HFF-Myc (cell line): ENCODE measurements at places on chromosomes 13 and 19.

DNA sequence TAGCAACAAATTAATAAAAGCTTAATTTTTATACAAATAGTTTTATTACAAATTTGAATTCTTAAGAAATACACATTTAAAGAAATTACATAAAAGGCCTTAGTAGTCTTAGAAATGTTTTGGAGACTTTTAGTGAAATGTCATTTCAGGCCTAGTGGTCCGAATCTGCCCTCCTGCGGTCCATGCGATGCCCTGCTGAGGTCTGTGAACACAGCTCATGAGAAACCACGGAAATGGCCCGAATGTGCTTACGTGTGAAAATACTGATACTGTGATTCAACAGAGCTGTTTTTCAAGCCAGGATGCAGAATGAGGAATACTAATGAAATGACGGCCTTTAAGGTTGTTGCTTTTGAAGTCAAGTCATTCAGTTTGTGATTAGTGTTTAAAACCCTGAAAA lies 157.9 kb downstream of the COL4A1 start:
- DNase-seq = no peak

DNA sequence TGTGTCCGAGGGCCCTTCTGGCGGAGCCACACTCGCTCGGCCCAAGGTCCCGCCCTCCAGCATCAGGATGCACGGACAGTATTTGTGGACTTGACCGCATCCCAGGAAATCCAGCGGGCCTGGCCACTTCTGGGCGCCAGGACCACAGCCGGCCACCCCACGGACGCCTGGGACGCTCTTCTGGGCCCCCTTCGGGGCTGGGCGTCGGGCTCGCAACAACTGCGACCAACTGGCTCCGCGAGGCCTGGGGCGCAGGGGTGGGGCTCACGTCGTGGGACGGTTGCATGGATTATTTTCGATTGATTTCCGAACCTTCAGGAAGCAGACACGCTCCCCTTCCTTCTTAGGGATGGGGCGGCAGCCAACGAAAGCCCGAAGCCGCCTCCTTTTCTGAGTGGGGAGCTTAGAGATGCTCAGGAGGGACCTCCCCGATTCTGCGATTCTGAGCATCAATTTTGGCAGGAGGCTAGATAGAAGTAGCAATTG lies 521 bp upstream of the NUP58 start:
- DNase-seq = no peak

- DNase-seq = no peak
Observed at GRCh38 chr19:42201489-42202289, 15.8 kb downstream of the DEDD2 start.

- DNase-seq = peak; percentile 54
Observed at GRCh38 chr19:35828692-35829301, 16.2 kb upstream of the PRODH2 start.

- DNase-seq = no peak
Observed at GRCh38 chr13:106530980-106531481, 4.4 kb downstream of the EFNB2 start.

DNA sequence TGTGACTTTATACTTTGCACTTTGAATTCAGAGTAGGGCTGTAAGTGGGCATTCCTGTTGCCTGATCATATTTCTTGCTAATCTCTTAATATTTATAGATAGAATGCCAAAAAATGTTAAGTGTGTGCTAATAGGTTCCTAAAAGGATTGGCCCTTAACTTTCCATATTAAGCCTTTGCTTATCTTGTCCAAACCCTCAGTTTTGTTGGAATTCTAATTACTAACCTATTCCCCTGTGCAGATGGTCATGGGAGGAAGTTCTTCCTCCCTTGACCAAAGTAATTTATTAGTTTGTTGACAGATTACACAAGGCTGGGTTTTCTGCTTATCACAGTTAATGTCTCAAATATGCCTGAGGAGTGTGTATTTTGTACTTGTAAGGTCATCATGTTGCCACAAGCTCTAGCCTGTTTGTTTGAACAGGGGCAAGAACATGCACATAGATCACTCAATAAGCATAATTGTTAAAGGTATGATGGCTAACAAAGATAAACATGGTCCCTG lies 541.1 kb upstream of the SPRY2 start:
- no peak for DNase-seq

DNA sequence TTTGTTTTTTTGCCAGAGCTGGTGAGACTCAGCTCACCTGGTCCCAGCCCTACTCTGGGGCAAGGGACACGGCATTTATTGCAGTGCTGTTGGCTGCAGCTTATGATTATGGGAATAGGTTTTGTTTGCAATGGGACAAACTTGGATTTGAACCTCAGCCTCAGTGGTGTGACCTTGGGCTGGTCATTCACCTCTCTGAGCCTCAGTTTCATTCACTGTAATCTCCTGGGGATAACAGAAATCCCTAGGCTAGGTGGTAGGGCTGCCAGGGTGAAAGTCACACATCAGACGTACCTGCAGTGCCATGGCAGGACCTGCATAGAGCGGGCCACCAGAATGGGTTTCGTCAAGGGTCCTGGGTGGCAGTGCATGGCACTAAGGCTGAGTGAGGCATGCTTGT lies 73.7 kb upstream of the MEDAG start:
- DNase-seq = no peak

DNA sequence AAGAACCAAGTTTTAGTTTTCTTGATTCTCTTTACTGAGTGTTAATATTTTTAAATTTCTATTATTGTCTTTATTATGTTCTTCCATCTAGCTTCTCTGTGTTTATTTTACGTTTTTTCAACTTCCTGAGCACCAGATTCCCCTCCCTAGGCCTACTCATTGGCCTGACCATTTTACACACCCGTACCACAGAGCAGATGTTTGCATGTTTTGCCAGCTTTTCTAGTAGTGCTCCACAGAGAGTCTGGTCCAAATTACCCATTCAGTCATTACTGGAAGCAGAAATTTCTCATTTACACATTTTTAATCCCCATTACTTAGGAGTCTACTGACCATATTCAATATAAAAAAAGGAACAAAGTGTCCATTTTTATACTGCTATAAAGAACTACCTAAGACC lies 66.9 kb downstream of the ING1 start:
- peak; percentile 24 for DNase-seq

GRCh38 chr13:87622971-87623370 lies 48.2 kb upstream of the SLITRK5 start:
- no peak for DNase-seq

DNA sequence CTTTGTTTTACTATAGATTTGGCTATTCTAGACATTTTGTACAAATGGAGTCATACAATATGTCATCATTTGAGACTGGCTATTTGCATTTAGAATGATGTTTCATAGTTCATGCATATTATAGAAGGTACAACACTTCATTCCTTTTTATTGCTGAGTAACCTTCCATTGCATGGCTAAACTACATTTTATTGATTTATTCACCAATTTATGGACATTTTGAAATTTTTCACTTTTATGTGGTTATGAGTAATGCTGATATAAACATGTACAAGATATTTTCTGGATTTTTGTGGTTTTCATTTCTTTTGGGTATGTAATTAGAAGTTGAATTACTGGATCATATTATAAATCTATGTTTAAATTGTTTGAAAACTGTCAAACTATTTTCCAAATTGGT lies 710.3 kb upstream of the SLITRK5 start:
- DNase-seq = no peak

DNA sequence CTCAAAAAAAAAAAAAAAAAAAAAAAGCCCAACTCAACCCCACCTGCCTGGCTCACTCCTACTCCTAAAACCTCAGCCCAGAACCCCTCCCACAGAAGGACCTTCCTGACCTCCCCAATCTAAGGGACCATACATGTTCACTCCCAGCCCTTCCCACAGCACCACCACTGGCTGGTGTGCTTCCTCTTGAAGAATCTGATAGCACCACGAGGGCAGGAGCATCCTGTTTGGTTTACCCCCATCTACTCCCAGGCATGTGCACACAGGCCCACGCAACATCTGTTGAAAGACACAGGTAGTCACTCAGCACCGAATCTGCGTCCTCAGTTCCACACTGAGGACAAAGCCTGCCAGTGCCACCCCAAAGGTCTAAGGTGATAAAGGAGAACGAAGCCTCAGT lies 8.2 kb downstream of the LATS2 start:
- DNase-seq = no peak

- DNase-seq = no peak
Observed at GRCh38 chr13:46983881-46984280, 87.0 kb upstream of the HTR2A start.

- no peak for DNase-seq
Observed at GRCh38 chr13:30019648-30020626, 169.5 kb upstream of the UBL3 start.

DNA sequence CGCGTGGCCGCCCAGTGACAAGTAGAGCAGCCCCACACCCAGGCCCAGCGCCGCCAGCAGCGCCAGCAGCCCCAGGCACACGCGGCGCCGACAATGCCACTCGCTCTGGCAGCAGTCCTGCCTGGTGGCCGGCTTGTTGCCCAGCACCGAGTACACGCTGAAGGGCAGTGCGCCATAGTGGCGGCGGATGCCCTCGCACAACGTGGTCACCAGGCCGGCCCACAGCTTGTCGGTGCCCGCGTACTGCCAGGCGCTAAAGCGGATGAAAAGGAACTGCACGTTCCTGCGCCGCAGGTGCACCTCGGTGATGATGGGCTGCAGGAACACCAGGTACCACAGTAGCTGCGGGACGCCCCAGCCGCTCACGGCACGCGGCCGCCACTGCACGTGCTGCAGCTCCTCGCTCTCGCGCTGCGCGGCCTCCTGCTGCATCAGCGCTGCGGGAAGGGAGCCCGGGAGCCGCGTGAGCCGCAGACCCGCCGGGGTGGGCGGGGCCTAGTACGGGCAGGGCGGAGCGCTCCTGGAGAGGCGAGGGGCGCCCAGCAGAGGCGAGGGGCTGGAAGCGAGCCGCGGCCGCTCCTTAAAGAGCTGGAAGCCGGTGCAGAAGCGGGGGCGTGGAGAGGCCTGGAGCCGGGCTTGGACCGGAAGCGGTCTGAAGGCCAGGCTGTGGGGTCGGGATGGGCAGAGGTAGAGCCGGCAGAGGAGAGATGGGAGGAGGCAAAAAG lies 7.3 kb downstream of the NKPD1 start:
- no peak for DNase-seq

GRCh38 chr13:21556051-21556450 lies 47.9 kb downstream of the MICU2 start:
- DNase-seq = no peak

DNA sequence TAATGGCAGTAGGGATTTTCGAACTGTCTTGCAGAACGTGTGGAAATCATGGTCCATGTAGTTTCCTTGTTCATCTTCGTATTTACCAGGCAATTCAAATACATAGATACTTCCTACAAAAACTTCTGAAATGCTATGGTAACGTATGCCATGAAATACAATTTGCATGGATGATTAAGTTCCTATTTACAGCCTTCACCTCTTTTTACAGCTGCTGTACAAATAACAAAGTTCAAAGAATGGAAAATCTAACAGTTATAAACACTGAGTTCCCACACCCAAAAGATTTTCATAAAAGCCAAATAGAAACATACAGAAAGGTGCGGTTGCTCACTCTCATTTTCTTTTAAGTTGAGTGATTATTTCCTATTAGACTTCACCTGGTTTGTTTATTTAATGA lies 115.8 kb upstream of the TNFSF11 start:
- no peak for DNase-seq

DNA sequence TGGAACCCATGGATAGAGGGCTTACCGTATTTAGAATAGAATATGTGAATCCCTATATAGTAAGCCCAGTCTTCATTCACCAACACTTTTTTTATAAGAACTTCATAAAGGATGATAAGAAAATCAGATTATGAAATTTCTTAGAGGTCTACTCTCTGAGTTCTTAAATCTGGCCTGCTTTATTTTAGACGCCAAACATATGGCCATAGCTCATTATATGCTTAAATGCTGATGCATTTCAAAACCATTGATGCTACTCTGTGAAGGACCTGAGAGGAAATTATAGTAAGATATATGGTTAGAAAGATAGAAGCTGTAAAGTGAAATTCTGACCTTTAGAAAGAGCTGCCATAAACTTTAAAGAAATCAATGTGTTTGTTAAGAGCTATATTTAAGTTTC lies 38.3 kb downstream of the GPC6 start:
- DNase-seq = no peak

- no peak for DNase-seq
Observed at GRCh38 chr13:97114651-97115050, 107.5 kb upstream of the MBNL2 start.

GRCh38 chr19:57002710-57003109 lies 117.1 kb upstream of the USP29 start:
- DNase-seq = no peak

GRCh38 chr13:102136735-102137296 lies 265.0 kb downstream of the FGF14 start:
- DNase-seq = no peak

- DNase-seq = no peak
Observed at GRCh38 chr13:48161530-48162179, 66.8 kb upstream of the MED4 start.

DNA sequence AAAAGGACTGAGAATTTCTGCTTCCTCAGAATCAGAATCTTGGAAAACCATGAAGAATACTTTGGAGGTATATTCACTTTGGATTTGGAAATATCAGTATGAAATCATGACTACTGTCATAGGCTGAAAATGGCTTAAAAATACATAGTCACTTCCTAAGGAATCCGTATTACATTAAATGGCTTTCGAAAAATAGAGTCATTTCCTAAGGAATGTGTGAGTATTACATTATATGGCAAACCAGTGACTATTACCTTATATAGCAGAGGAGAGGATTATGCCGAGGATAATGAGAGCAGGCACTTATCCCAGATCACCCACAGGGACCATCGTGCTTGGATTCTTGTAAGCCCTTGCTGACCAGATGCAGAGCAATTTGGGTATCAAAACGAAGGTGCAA lies 1471.8 kb downstream of the EFNB2 start:
- no peak for DNase-seq

DNA sequence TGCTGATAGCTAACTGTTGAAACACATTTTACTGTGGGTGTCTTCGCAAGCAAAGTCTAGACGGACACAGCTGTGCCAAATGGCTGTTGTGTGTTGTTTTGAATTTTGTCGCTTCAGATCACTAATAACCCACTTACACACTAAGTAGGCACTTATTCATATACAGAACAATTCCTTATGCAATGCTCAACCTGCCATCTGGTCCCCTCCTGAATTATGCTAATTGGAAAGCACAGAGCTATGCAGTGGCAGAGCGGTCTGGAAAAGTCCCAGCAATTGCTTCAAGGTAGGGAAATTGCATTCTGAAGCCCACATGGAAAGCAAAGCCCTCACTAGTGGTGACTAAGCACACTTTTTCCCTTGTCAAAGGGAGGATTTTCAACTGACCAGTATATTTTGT lies 69.9 kb downstream of the C13orf42 start:
- no peak for DNase-seq

DNA sequence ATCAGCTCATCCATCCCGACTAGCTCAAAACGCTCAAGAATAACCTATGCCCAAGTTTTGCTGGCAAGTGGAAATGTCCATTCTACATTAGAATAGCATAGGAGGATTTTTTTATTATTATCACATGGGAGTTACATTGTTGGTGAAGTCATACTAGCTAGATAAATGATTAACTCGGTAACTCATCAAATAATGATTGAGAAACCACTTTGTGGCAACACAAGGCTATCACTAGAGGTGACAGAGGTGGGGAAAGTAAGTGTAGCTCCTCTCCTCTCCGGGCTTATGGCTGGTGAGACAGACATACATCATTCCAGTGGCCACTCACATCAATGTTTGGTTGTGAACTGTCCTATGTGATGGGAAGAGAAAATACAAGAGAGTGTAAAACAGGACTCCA lies 161.6 kb downstream of the ZIC5 start:
- DNase-seq = no peak

- no peak for DNase-seq
Observed at GRCh38 chr19:49924004-49924880, 4.8 kb upstream of the ATF5 start.
